ENCODE measurements at places on chromosomes 11 and 22. TPM values are rescaled to one million over a fixed set of nuclear protein-coding genes. Genes with fewer than 3 reads are reported as not detected.

OR4C15 gene
- total RNA-seq: not detected

GRCh38 chr11:1049071-1049405 lies 12.5 kb upstream of the MUC6 start:
- DNase-seq: peak; percentile 11

SCN4B gene
- 0.25 TPM for total RNA-seq

FDXACB1 gene
- 1.0 TPM for total RNA-seq

TUT1 gene
- 12.3 TPM for total RNA-seq

- no peak for DNase-seq
Measured at GRCh38 chr11:128392259-128392658, 195.1 kb downstream of the ETS1 start.

DNA sequence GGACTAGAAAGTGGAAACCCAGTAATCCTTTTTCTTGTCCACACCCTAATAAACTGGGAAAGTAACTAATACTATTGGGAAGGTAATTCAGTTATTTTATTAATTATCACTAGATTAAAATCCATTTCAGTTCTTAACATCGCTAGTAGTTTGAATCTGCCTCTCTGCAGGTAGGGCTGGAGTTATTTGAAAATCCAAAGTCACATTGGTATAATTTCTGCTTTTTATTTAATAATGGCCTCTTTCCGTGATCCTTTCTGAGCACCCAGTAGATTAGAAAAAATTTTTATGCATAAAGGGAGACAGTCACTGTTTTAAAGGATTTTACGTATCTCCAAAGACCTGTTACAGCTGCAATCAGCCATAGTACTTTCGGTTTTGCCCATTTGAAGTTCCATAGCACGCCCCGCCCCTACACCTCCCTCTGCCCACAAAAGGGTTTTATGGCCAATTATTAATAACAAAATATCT lies 605 bp upstream of the COPB1 start:
- DNase-seq: peak; percentile 51

TEX54 gene
- not detected for total RNA-seq

GRCh38 chr11:100632941-100633452 lies 54.1 kb upstream of the ARHGAP42 start:
- peak; percentile 56 for DNase-seq

DNA sequence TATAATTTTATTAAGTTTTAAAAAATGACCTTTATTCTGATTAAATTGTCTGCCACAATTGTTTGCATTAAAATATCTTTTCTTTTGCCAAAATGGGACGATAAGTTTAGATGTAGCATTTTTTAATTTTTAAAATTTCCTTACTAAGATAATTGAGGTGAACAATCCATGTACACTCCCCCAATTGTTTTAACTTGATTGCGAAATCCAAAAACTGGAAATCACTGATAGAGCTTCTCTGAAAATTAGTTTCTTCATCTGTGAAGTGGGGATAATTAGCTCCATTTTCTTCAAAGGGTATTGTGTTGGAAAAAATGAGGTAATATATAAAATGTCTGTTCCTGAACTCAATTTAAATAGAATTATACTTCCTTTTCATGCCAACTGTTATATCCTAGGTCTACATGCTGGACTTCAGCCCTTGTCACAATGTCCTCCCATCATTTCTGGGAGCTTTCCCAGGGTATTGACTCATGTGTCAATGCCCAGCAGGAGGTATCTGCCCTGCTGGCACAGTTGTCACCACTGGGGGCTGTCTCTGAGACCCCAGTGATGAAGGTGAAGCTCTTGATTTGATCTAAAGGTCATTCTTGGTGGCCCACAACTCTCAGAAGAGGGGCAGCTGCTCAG lies 28.7 kb upstream of the NAV2 start:
- peak; percentile 75 for DNase-seq

DNA sequence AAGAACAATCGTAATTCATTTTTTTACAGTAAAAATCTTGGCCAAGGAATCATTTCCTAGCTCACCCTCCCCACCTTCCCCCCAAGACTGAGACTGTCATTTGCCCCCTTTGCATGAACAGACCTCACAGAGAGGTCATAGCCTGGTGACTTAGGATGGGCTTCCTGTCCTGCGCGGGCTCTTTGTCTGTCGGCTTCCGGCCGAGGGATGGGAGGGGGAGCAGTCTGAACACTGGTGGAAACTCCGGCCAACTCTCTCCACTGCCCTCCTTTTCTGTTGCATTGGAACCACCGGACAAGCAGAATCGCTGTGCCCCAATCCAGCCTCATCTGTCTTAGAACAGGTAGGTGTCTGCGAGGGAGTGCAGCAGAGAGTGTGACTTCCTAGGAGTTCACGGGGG lies 41.7 kb downstream of the TEAD1 start:
- peak; percentile 34 for DNase-seq

DNA sequence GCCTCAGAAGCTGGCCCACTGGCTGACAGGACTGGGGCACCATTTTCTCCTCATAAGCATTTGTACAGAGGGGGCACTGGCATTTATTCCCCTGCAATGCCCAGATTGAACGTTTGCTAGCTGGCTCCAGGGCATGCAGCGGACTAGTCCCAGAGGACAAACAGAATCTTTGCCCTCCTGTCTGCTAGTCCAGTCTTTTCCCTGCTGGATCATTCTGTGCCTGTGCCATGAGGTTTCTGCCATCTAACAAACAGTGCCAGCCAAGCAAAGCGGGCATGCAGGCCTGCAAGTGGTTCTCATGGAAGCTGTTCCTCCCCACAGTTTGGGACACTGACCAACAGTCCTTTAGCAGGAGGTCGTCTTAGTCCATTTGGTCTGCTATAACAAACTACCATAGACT lies 53.4 kb downstream of the KCNJ1 start:
- peak; percentile 86 for DNase-seq

DNA sequence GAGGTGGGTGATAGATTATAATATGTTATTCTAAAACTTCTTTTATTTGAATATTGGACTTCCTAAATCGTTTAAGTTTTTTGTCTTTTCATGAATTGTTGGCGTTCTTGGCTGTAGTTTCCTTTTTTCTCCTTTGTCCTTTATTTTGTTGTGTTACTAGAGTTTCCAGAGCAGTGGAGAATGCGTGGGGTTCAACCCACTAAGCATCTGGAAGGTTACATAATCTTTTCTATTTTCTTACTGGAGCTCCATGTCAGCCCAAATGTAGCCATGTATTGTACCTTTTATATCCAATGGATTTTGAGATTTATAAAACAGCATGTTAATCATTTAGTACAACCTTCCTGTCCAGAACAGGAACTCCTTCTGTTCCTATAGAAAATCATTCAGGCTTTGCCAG lies 63.2 kb downstream of the PPP6R3 start:
- DNase-seq: no peak

ISX gene
- not detected for total RNA-seq

RAG1 gene
- total RNA-seq: 1.2 TPM

KRTAP5-7 gene
- not detected for total RNA-seq

DNA sequence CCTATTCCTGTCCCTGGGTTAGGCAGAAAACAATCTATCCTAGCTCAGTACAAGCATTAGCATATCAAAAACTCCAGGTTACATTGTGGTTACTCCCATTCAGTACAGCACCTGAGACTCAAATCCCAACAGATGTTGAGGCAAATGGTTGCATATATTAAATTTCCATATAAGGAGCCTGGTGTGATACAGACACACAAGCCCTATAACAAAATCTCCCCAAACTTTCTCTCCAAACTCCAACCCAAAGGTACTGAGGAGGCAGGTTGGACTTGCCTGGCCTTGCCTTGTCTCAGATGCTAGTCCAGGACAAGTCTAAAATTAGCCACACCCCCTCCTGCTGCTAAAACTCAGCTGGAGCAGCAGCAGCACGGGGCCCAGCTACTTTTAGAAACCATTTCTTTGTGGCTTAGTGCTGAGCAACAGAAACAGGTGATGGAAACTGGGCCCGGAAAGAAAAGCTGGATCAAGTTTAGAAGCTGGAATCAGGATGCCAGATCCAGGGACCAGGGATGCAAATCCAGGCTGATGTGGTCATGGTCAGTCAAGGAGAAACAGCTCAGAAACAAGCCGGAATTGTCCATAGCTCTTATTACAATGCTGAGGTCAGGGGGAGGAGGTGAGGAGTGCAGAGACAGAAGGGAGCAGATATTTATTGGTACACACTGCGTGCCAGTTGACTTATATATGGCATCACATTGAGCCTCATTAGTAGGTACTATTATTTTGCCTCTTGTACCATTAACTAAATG lies 73.7 kb upstream of the AMOTL1 start:
- DNase-seq: no peak

DNA sequence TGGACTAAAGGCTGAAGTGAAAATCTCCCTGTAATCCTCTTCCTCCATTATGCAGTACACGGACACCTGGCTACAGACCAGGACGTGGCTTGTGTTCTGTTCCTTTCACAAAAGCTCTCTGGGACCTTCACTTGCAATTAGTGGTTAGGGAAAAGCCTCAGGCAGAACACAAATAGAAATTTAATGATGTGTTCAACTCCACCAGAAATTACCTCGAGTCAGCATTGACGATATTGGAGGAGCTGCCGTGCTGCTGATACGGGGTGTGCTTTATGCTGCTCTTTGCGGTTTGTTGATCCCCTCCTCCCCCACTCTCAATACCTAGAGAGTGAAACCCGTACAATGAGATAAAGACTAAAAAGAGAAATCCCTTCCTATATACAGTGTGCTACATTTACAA lies 48.9 kb downstream of the POLD3 start:
- no peak for DNase-seq

GRCh38 chr11:28296426-28296825 lies 188.2 kb downstream of the METTL15 start:
- DNase-seq: no peak

DNA sequence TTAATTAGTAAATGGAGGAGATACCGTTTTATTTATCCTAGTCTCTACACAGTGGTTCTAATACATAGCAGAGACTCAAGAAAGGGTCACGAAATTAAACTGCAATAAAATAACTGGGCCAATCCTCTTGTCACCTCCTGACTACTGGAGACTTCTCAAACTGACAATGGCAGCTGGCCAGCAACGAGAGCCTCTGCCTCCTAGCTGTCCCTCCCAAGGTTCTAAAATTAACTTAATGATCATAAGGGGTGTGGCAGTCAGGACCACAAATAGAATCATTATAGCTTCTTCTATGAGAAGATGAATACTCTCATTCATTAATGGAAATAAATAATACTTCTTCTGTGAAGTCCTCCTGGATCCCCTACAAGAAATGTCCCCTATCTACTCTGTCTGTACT lies 63.8 kb upstream of the APOA1 start:
- no peak for DNase-seq

DNA sequence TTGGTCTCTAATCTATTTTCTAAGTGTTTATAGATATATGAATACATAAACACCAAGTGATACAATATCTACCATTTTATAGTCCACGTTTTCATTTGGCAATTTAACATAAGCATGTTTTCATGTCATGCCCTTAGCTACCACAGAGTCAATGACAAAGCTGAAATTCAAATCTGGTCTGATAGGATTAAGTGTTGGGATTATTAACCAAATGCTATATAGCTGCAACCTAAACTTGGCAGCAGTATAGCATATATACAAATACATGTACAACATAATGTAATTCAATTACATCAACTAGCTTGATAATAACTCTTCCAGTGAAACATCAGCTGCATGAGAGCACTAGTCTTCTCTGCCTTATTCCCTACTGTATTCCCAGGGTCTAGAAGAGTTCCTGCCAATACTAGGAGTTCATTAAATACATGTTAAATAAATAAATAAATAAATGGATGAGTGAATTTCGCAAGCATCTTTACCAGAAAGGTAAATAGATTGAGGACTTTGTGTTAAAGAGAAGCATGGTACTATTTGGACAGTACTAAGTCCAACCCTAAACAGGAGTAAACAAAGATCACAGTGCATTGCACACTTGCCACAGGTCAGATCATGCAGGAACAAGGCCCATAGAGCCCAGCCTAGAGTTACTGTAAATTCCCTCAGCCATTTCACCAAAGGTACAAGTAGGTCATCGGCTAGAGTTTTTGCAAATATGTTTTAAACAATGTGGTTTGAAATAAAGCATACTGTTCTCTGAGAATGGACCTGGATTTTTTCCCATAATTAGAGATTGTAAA lies 12.8 kb downstream of the SAA4 start:
- no peak for DNase-seq

GRCh38 chr11:110279881-110280280 lies 16.5 kb downstream of the RDX start:
- no peak for DNase-seq

THAP12 gene
- 11.5 TPM for total RNA-seq

GRCh38 chr22:27482402-27482801 lies 319.2 kb downstream of the MN1 start:
- DNase-seq: no peak

CFAP300 gene
- not detected for total RNA-seq

DNA sequence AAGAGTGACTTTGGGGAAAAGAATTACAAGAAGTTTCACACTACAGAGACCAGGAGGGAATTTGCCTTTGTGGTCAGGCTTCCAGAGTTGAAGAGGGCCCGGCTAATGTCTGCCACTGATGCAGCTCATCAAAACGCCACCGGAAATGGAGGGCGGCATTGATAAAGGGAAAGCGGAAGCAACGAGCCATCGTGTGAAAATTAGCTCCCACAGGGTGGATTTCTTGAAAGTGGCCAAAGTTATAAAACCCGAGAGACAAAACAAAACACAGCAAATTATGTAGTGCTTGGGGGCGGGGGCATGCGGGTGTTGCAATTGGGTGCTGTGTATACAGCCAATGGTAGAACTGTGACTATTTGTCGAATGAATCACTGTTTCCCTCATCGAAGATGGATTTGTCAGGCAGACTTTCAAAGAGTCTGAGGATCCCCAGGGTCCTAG lies 113.0 kb downstream of the ADAMTS15 start:
- no peak for DNase-seq

DNA sequence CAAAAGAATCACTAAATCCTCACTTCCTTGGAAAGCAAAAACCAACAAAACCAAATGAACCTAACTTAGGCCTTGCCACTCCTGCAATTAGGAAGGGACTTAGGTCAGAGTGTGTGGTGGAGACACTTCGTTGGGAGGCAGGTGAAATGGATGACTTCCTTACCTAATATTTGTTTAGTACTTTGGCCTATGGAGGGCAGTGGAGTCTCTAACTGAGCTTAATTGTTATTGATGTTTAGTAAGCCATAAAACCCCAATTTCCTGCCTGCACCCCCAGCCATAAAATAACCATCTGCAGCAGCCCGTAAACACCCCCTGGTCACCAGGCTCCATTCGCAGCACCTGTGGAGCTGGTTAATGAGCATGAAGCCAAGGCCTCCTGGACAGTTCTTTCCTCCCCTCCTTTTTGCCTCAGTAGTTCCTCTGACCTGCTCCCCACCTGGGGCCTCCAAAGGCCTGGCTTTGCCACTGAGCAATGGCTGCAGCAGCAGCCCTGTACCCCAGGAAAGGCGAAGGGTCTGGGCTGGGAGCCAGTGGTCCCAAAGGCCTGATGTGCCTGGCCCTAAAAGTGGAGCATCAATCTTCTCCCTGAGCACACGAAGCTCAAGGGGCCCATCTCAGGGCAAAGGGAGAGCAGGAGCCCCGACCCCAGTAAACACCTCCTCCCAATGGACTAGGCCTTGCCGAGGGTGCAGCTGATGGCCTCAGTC lies 15.6 kb upstream of the SYT13 start:
- DNase-seq: no peak

DNA sequence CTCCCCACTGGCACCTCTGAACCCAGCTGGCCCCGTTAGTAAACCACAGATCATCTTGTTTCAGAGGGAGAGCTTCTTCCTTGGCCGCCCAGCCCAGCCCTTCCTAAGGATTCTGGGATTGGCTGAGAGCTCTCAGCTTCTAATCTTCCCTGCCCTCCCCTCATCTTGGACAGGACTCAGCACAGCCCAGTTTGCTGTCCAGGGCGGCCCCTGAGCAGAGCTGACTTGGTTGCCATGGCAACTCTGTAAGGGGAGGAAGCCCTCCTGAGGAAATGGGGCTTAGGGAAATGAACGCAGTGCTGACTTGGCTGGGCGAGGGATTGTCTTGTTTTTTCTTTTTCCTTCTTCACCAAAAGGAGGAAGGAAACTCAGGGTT lies 4.6 kb downstream of the APOL4 start:
- DNase-seq: no peak

VWCE gene
- 14.3 TPM for total RNA-seq
